ENCODE measurements at places on chromosomes 5 and 9. TPM values are rescaled to one million over a fixed set of nuclear protein-coding genes. Genes with fewer than 3 reads are reported as not detected.

The TRIM7 gene
- 84.9 TPM for total RNA-seq

The COMMD10 gene
- 15.4 TPM for total RNA-seq

The IRX1 gene
- 27.7 TPM for total RNA-seq

The FOXD4 gene
- 0.21 TPM for total RNA-seq

The GLDC gene
- total RNA-seq: 1.7 TPM

The TLR4 gene
- total RNA-seq: not detected

The PCDHB1 gene
- total RNA-seq: not detected

The PITX1 gene
- 151 TPM for total RNA-seq

The EGFL7 gene
- 28.8 TPM for total RNA-seq

The HEMGN gene
- not detected for total RNA-seq

The RETREG1 gene
- 0.35 TPM for total RNA-seq

The PCDHA13 gene
- total RNA-seq: not detected

All from airway epithelial cell (primary cell).